ENCODE measurements at places on chromosomes 12 and 14.

DNA sequence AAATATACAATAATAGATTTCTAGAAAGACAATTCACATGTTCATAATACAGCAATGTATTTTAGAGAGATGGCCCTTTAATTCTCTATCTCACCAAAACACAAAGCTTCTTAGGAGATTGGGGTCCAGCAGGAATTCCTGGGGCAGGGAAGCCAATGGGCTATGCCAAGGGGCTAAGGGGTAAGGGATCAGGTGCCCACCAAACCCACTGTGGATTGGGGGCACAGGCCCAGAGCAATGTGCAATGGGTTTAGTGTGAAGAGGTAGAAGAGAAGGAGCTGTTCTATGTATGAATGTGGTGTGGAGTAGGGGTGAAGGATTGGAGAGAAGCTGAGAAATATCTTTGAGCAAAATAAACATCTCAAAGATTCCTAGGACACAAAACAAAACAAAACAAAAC is 2.6 kb downstream of the HOXC13 start:
- DNase-seq = no peak

GRCh38 chr12:124323771-124324530 is 29.1 kb downstream of the RFLNA start:
- DNase-seq = no peak

DNA sequence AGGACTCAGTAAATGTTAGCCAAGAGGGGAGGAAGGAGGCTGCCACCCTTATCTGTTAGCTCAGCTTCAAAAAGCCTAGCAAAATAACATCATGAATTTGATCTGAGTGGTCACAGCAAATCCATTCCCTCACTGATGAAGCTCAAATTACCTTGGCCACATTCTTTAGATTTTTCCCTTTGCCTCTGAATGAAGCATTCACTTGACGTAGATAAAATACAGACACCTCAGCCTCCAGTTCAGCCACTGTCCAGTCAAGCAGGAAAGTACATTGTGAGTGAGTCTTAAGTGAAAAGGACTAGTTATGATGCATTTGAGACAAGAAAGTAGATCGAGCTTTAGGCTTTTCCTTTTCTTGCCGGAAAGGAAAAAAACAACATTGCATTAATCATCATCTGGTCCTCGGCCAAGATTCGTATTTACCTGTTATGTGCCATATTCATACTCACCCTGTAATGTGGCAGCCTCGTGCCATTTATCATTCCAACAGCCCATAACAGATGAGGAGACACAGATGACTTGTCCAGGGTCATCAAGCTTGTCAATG is 146.5 kb downstream of the ETV6 start:
- DNase-seq = peak; percentile 55

GRCh38 chr14:34052658-34053014 is 101.8 kb upstream of the EGLN3 start:
- no peak for DNase-seq

- DNase-seq = no peak
Measured at GRCh38 chr14:94539181-94539580, 22.1 kb upstream of the SERPINA4 start.

GRCh38 chr12:1719139-1719538 is 28.3 kb downstream of the ADIPOR2 start:
- no peak for DNase-seq

- DNase-seq = no peak
Measured at GRCh38 chr12:94421868-94422740, 37.6 kb downstream of the CEP83 start.

DNA sequence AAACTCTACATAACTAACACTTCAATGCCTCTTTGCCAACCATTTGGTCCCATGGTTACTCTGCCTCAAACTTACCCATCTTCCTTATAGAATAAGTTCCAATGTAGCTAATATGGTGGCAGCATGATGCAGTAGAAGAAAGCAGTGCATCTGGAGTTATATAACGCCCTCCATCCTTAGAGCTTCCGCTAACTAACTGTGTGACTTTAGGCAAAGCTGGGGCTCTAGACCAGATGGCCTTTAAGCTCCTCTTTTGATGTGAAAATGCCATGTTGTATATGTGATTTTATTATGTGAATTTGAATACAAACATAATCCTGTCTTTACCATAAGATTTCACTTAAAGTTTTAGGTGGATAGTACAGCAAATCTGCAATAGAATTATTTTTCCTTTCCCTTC is 6.1 kb downstream of the ABCD2 start:
- no peak for DNase-seq

DNA sequence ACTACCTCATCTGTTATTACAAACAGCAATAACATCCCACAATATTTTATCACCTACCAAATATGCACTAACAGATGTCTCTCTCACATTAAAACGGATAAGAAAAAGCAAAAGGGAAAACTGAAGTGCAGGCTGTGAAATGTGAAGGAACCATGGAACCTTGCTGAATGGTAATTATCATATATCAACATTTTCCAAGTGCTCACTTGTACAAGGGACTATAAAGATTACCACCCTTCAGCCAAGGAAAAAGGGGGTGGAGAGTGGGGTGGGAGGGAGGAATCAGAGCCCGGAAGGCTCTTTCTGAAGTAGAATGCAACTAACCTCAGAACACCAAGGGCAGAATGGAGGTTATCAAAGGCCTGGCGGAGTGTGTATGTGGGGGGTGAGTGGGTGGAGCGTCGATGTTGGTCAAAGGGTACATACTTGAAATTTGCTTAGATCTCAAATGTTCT is 1.2 kb downstream of the SNX6 start:
- DNase-seq = no peak

DNA sequence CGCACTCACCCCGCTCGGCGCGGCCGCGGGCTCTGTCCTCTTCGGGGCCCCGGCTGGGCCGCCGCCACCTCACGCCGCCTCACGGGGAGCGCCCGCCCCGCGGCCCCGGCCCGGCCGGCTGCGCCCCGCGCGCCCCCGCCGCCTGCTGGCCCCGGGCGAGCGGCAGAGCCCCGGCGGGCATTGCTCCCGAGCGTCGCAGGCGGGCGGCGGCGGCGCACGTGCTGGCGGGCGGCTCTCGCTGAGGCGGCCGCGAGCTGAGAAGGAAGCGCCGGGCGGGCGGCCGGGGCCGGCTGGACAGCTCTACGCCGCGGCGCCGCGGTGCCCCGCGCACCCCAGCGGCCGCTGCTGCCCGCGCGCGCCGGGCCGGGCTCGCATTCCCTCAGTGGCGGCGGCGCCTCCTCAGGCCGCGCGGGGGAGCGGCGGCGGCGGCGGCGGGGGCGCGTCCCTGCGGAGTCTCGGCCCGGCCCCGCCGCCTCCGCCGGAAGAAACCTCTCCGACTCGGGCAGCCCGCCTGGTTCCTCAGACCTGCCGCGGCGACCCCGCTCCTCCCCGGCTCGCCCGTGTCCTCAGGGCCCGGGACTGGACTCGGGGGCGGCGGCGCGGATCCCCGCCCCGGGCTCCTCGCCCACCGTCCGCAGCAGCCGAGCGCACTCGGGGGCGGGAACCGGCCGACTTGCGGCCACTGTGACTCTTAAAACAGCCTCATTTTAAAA is at the start of gene PITPNM2:
Gene PITPNM2 (minus strand): TSS at position 347 of the 713 bp plus-strand sequence. CDS start 116,500 bp downstream, outside the sequence.
- DNase-seq = peak; percentile 83

DNA sequence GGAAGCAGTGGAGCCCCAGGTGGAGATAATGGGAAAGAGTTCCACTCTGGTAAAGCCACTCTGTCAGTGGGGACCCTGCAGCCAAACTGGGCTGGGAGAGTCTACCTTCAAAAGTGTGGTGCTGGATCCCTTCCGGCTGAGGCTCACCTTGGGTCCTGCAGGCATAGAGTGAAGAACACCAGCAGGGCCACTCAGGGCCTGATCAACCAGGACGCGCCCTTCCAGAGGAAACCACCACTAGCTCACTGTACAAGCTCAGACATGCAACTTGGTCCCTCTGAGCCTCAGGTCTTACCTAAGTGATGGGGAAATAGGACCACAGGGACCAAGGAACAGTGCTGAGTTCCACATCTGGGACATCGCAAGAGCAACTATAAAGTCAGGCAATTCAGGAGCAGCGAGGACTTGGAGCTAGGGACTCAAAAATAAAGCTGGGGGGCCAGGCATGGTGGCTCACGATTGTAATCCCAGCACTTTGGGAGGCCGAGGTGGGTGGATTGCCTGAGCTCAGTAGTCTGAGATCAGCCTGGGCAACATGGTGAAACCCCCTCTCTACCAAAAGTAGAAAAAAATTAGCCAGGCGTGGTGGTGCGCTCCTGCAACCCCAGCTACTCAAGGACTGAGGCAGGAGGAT is 5.9 kb upstream of the PRPH start:
- no peak for DNase-seq

GRCh38 chr14:99127651-99128167 is 144.3 kb downstream of the BCL11B start:
- DNase-seq = no peak

GRCh38 chr12:30219047-30219446 is 435.3 kb upstream of the TMTC1 start:
- DNase-seq = no peak

- no peak for DNase-seq
Measured at GRCh38 chr14:59755409-59756135, 115.0 kb downstream of the RTN1 start.

GRCh38 chr12:76158518-76159321 is 74.2 kb upstream of the NAP1L1 start:
- DNase-seq = peak; percentile 68

DNA sequence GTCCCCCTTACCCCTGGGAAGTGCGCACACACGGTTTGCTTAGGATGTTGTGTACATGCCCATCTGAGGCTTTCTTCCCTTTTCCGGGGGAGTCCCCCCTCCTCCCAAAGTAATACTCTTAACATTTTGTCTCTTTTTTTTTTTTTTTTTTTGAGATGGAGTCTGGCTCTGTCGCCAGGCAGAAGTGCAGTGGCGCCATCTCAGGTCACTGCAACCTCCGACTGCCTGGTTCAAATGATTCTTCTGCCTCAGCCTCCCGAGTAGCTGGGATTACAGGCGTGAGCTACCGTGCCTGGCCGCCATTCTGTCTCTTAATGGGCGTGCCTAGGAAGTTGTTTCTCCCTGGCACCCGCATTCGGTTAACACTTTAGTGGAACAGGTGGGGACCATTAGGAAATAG is 4.5 kb upstream of the GMFB start:
- DNase-seq = no peak

DNA sequence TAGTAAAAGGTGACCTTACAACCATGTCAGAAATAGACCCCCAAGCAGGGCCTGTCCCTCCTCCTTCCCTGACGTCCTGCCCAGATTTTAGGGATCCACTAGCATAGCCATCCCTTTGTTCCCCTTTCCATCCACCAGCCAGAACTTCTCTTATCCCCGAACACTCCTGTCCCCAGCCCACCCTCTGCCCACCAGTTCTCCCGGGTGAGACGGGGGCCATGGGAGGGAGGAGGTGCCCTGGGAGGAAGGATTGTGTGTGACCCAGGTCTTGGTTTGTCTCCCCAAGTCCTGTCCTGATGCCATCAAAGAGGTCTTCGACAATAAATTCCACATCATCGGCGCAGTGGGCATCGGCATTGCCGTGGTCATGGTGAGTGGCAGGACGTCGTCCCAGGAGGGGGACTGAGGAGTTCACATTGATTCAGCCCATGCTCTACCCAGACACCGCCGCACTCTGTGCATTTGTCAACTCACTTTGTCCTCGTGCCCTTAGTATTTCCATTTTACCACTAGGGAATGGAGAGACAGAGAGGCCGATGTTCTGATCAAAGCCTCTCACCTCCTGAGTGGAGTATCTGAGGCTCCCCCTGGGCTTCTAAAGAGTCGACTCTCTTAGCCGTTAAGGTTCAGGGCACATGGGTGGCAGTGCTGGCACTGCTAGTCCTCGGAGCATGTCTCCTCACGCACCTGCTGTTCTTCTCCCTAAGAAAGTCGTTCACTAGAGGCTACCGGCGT is 35.9 kb downstream of the CD9 start:
- no peak for DNase-seq

GRCh38 chr12:24047326-24047725 is 97.9 kb upstream of the SOX5 start:
- DNase-seq = no peak

GRCh38 chr12:66269757-66270383 is 32.4 kb upstream of the HELB start:
- peak; percentile 71 for DNase-seq

- no peak for DNase-seq
Measured at GRCh38 chr12:113261847-113262470, 40.7 kb downstream of the TPCN1 start.

GRCh38 chr14:99506276-99506675 is 25.1 kb downstream of the CCNK start:
- DNase-seq = no peak

GRCh38 chr14:103692159-103692558 is 23.1 kb downstream of the XRCC3 start:
- no peak for DNase-seq

- DNase-seq = no peak
Measured at GRCh38 chr12:6315704-6316597, 5.5 kb downstream of the PLEKHG6 start.

GRCh38 chr14:34177466-34177865 is 226.6 kb upstream of the EGLN3 start:
- no peak for DNase-seq

DNA sequence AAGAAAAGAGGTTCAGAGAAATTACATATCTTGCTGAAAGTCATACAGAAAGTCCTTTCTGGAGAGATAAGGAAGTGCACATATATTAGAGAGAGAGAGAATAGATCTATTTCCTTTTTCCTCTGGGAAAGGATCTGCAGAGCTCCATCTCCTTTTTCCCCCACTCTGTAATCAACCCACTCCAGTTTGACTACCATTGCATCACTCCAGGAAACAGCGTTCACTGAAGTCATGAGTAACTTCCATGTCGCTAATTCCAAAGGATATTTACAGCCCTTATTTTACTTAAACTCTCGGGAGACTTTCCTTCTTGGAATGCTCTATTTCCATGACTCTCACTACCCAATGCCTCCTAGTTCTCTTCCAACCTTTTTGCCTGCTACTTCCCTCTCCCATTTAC is 72.5 kb upstream of the PARP11 start:
- no peak for DNase-seq

GRCh38 chr12:24695103-24695502 is 253.8 kb downstream of the BCAT1 start:
- DNase-seq = no peak

GRCh38 chr12:75007133-75007532 is 202.5 kb downstream of the KCNC2 start:
- DNase-seq = no peak

DNA sequence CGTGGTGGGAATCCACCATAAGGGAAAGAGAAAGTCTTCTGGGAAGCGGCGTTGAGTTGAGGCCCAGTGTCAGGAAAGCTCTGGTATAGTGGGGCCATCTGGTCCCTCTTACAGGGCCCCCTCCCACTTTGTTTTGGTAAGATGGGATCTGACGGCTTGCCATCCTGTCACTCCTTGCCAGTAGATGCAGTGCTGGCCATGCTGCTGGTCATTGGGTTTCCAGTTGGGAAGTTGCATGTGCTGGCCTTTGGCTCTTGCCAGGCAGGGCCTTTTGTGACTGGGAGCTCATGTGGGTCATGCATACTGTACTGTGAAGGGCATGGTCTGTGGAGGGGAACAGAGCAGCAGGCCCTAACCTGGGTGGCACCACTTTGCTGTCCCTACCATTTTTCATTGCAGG is 3.8 kb downstream of the TRAF3 start:
- DNase-seq = no peak

- no peak for DNase-seq
Measured at GRCh38 chr12:86373813-86374212, 117.6 kb upstream of the MGAT4C start.

All from iPS-NIHi11 (cell line).